Stimulated activated CD4-positive, alpha-beta T cell treated with anti-CD3 and anti-CD28 coated beads, Interleukin-1b, Interleukin-23, amount 100 ng/mL, for 48 hours (primary cell): ENCODE measurements at places on chromosomes 7 and 10.
A peak's percentile ranks its signal among the peaks of the same experiment; 100 is the strongest.

GRCh38 chr10:106336874-106337273, 827.6 kb downstream of the SORCS1 start:
- no peak for DNase-seq

DNA sequence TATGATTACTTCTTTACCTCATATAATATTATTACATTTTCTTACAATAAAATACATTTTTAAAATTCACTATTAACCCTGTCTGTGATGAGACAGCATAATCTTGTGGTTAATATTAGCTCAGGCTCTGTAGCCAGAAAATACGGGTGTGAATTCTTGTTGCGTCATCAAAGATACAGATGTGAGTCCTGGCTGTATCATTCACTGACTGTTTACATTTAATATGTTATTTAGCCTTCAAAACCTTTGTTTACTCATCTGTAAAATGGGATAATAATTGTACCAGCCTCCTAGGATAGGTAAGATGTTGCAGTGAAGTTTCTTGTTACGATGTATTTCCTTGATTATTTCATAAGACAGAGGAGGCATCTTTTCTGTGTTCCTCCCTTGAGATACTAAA, 184.7 kb upstream of the PRPS1L1 start:
- no peak for DNase-seq

DNA sequence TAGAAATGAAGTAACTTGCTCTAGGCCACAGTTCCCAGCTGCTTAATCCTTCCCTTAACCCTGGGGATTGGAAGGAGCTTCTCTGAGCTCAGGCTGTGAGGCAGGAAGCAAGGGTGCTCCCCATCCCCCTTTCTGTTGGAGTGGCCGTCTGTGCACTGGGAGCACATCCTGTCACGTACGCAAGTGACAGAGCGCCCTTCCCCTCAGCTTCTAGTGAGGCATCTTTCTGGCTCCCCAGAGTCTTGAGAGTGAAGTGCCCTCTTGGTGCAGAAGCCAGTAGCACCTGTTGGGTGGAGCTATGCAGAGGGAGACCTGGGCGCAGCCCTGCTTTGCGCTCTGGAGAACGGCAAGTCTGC, 47.8 kb downstream of the SHH start:
- peak; percentile 76 for DNase-seq

GRCh38 chr7:143485500-143485899, 7.8 kb downstream of the TAS2R41 start:
- DNase-seq: no peak

DNA sequence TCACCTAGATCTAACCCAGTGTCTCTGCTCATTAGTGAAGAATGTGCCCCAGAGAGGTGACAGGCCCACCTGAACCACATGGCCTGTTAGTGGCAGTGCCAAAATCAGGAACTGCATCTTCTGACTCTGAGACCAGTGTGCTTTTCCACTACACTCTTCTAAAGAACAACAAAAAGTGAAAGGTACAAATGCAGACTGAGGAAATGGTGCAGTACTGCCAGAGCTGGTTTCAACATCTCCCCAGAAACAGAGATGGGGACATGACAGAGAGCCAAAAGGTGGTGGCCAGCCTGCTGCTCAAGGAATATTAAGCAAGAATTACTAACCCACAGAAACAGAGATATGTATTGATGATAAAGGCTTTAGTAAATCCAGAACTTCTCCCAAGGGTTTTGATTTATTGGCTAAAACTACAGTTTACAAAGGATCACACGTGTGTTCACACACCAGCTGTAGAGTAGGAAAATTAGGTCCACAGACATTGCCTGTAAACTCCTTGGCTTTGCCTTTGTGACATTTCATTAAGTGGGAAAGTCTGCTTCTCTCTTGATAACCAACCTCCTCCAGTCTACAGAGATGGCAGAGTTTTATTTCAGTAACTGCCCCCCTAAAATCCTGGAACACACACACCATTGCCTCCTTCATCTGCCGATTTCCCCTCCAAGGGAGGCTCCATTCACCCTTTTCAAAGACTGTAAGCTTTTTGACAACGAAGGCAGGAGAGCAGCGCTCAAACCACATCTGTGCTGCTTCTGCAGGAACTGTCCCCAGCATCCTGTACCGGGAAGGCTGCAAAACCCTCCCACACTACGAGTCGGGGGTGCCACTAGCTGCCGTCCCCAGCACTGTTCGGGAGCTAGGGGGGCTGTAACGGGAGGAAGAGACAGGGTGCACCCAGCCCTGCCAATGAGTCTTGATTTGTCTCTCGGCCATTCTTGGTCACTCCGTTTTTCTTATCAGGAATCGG, 29.8 kb downstream of the GSDME start:
- DNase-seq: no peak

- DNase-seq: no peak
Measured at GRCh38 chr7:41925946-41926345, 223.1 kb upstream of the INHBA start.

GRCh38 chr10:101564490-101564991, 23.5 kb downstream of the POLL start:
- no peak for DNase-seq

GRCh38 chr10:71475243-71475871, 78.6 kb downstream of the CDH23 start:
- no peak for DNase-seq

- no peak for DNase-seq
Measured at GRCh38 chr10:58512491-58513187, at the start of gene BICC1. Gene BICC1, plus strand, starts transcription at chr10:58512872. Its CDS starts 272 bp downstream, at chr10:58513144.

DNA sequence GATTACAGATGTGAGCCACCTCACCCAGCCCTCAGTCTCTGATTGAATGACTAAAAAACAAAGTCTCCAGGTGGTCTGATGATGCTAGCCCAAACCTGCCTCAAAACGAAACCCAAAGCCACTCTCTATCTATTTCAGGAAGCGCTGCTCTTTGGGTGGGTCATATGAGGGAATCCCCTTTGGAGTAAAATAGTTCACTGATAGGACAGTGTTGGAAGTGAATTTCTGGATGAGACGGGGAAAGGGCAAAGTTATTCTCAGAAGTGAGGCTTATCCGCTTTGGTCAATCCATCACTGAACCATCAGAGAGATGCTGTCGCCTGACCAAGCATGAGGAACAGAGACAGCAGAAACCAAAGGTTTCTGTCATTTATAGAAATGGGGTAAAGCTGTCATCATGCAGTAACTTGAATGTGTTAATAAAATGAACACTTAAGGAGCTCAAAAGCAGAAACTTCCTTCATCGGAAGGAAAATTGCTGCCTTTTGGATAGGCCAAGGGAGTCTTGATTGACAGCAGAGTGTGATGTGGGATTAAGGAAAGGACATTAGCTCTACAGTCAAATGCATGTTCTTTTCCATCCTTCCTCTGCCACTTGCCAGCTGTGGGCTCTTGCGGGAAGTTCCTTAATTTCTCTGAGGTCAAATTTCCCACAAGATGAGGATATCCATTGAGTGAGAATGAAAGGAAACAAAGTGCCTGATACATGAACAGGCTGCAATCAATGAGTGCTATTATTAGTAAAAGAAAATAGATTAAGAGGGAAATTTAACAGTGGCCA, 64.9 kb upstream of the C1QL3 start:
- no peak for DNase-seq

DNA sequence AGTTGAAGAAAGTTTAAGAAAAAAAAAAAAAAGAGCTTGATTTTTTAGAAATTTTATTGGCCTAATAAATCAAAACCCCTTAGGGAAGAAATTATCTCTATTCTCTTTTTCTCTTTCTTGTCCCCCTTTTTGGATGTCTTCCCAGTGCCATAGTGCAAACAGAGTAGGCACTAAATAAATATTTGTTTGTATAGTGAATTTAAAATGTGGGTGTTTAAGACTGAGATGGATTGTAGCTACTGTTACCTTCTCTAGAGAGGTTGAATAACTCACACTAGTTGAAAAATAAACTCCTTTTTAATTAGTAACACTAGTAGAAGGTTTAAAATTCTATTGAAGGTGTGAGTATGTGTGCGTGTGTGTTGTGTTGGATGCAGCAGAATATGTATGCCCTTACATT, 783.8 kb downstream of the NXPH1 start:
- no peak for DNase-seq

GRCh38 chr7:114345494-114345893, 69.1 kb upstream of the FOXP2 start:
- DNase-seq: no peak
